CD14-positive monocyte (primary cell): ENCODE measurements at places on chromosomes 3 and 15.

GRCh38 chr3:61809879-61810278 is 248.5 kb downstream of the PTPRG start:
- no peak for DNase-seq

- DNase-seq, result no peak
These were observed 61.3 kb downstream of the UACA start for GRCh38 chr15:70701891-70702568.

GRCh38 chr15:39099524-39099923 is 481.4 kb upstream of the THBS1 start:
- DNase-seq, result no peak

GRCh38 chr15:37135225-37135624 is 34.9 kb upstream of the MEIS2 start:
- no peak for DNase-seq

DNA sequence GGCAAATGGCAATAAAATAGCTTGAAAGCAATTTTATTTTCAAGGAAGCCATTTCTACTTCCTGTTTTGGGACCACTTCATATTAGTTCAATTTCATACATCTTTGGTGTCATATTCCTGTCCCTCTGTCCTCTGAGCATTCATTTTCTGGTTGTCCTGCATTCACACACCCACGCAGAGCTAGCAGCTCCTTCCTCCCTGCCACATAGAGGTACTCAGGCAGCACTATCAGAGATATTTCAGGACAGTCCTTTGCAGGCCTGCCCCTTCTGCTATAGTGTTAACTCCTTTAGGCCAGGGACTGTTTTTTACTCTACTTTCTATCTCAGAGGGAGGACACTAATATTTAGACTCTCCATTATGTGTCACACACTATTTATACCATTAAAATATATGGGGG is 132.0 kb downstream of the ECT2 start:
- no peak for DNase-seq

GRCh38 chr3:123768480-123769355 is 115.4 kb downstream of the MYLK start:
- no peak for DNase-seq

- DNase-seq, result no peak
These were observed 97.8 kb upstream of the AADACL2 start for GRCh38 chr3:151635905-151636304.
